Fibroblast of skin of right biceps (primary cell): ENCODE measurements at places on chromosomes 7 and 10.

- DNase-seq: peak; percentile 100
Measured at GRCh38 chr10:29658984-29659965, 24.5 kb upstream of the SVIL start.

- DNase-seq: peak; percentile 52
Measured at GRCh38 chr10:126598009-126598408, 72.5 kb downstream of the C10orf90 start.

DNA sequence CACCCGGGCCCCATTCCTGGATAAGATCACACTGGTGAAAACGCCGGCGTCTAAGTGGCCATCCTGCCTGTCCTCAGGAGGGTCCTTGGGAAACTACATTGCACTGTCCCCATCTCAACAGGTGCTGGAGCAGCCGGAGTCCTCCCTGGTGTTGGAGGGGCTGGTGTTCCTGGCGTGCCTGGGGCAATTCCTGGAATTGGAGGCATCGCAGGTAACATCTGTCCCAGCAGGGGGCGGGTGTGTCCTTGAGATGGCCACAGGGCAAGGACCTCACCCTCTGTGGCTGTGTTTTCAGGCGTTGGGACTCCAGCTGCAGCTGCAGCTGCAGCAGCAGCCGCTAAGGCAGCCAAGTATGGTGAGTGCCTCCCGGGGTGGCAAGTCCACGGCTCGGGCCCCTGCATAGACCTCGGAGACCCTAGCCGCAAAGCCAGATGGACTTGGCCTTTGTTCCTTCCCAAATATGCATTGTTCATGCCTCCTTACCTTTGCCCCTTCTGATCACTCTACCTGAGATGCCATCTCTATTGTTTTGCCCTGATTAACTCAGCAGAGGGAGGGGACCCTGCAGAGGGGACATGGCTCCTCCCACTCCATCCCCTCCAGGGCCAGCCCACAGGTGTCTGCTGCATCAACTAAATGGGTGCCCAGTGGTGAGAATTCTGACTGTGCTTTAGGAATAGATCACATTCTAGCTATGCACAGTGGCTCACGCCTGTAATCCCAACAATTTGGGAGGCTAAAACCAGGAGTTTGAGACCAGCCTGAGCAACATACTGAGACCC is 23.8 kb downstream of the ELN start:
- no peak for DNase-seq

DNA sequence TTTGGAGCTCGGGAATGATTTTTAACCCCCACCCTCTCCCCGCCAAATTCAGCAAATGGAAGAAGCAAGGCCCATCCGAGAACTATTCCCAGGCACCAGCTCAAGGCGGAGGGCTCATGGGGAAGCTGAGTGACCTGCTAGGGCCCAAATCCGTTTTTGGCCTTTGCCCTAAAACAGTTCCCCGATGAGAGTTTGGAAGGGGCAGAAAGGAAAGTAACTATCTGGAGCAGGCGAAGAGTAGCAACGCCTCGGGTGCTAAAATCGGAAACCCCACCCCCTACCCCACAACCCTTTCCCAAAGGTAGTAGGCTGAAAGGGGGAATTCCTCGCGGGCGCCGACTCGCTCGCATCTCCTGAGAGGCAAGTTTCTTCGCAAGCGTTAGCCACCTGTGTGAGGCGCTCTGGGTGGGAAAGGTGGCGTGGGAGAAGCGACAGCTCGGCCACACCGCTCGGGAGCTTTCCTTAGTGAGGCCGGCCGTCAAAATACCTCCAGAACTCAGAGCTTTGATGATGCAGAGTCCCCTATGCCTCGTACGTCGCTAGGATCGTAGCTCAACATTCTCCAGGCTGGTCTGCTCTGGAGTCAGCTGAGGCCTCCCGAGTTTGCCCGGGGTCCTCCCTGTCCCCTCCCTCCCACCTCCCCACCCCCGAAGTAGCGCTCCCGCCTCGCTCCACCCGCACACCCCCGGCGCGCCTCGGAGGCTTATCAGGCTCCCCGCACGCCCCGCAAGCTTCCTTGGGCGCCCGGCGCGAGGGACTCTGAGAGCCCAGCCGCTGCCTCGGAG is 642 bp upstream of the PRKG1 start:
- peak; percentile 19 for DNase-seq

DNA sequence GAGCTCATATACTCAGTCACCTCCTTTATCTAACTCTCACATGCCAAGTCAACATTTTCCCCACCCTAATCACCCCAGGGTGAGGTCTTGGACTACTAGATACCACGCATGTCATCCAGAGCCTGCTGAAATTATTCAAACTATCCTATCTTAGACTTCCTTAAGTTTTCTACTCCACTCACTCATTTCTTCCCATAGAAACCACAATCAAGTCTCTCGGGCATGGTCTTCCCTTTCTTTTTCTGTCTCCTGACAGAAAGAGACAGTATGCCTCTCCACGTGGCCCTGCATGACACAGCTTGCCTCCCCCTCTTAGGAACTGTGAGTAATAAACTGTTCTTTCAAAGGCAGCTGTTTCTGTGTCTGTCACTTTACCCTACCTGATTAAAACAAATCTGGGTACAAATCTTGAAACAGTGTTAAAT is 29.4 kb downstream of the TAS2R41 start:
- no peak for DNase-seq

GRCh38 chr10:31274310-31274709 is 44.7 kb upstream of the ZEB1 start:
- peak; percentile 22 for DNase-seq

DNA sequence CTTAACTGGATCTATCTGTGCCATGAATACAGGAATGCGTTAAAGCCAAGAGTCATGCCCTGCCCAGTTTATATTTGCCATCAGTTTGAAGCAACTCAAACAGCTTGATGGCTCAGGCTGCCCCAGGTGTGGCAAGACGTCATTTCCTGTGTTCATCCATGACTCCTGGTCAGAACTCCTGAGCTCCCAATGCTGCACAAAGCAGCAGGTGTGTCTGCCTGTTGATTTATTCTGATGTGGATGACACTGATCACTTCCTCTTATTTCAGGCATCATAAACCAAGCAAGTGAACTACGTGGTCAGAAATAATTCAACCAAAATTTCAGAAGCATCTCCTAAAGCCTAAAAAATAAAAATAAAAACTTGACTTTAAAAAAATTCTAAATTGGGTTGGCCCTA is 68.5 kb downstream of the EZH2 start:
- no peak for DNase-seq

GRCh38 chr7:150955519-150956394 is 22.4 kb downstream of the KCNH2 start:
- no peak for DNase-seq

DNA sequence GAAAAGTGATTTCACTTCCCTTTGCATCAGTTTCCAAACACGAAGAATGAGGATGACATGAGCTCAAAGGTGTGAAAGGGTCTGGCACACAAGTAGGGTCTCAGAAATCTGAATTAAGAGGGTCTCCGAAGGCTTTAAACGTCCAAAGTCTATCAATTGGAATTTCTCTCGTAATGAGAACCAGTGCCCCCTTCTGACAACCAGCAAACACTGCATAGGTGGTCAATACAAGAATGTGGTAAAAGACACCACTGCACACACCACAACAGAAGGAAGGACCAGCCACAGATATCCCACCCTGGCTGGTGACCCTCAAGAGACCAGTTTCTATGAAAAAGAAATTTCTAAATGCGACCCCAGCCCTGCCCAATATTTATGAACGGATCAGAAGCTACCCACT is 78.1 kb downstream of the CALN1 start:
- no peak for DNase-seq
